CD4-positive, alpha-beta T cell treated with Interleukin-21 for 1 hour (primary cell): ENCODE measurements at places on chromosomes 5 and 9.

DNA sequence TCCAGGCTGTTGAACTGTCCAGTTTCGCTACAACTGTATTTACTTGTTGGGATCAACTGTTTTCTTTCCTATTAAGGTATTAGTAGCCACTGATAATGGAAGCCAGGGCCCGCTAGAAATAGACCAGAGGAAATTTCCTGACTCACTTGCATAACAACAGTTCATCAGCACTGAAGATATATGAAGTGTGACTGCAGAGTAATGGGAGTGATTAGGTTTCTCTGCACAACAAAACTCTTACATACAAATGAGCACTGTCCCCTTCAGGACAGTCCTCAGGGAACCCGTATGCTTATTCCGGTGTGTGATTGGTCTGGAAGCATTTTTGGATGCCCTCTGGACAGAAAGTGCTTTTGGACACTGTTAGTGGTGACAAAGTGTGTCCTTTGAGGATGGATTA lies 55.3 kb downstream of the LIX1 start:
- no peak for DNase-seq

DNA sequence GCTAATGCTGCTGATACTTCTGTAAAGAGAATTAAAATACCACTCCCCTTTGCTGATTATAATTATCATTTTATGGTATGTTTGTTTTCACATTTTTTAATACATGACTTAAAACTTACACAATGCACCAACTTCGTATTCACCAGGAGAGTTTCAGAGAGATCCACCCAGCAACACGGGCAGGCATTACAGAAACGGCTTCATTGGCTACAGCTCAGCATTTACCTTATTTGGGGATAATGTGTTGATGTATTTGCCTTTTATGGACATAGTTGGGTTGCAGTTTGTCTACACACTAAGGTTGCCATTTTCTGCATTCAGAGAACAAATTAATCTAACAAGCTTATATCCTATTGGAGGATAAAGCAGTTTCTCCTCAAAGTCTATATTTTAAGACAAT lies 423.6 kb downstream of the PRDM9 start:
- no peak for DNase-seq

DNA sequence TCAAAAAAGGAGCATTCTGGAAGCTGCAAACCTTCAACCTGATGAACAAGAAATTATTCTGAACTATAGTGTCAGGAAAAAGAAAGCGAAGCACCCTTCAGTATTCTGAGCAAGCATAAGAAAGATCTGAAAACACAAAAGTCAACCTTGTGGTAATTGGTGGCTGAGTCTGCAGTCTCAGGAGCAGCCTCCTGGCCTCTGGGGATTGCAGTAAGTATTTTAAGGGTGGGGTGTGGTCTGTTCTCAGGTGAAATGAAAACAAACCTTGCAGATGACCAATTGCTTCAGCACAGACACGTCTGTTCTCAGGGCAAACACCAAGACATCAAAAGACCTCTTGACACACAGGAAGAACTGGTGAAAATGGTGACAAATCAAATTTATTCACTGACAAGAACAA lies 147.8 kb upstream of the RAPGEF1 start:
- no peak for DNase-seq

- DNase-seq, result no peak
Observed at GRCh38 chr9:125296843-125297372, 35.3 kb downstream of the GAPVD1 start.

- DNase-seq, result no peak
Observed at GRCh38 chr9:127161081-127161624, 38.7 kb upstream of the ANGPTL2 start.

GRCh38 chr9:14428781-14429230 lies 114.9 kb upstream of the NFIB start:
- DNase-seq, result peak; percentile 19
